ENCODE measurements at places on chromosomes 6 and 20.

- no peak for DNase-seq
Observed at GRCh38 chr6:14977747-14978382, 268.0 kb upstream of the JARID2 start.

DNA sequence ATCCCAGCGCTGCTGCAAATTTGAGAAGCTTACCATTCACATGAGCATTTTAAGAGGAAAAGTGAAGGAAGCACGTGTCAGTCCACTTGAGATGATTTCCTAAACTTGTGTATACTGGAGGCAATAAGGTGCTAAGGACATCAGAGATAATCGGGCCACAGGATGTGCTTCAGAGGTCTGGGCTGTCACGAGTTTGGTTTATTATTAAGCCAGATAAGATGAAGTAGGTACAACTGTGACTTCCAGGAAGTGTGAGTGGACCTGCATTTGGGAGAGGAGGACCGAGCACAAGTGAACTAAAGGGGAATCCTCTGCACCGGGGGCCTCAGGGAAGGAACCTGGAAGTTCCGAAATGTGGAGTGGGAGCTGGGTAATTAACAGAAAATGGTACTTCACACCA, 1.4 kb downstream of the SAMD5 start:
- no peak for DNase-seq

- no peak for DNase-seq
Observed at GRCh38 chr6:36515844-36516243, 31.4 kb downstream of the STK38 start.

- no peak for DNase-seq
Observed at GRCh38 chr20:2509794-2510193, 1.1 kb upstream of the ZNF343 start.

- DNase-seq = no peak
Observed at GRCh38 chr6:154578004-154578559, 67.6 kb upstream of the CNKSR3 start.

- DNase-seq = no peak
Observed at GRCh38 chr6:40856271-40856670, 182.8 kb downstream of the UNC5CL start.

DNA sequence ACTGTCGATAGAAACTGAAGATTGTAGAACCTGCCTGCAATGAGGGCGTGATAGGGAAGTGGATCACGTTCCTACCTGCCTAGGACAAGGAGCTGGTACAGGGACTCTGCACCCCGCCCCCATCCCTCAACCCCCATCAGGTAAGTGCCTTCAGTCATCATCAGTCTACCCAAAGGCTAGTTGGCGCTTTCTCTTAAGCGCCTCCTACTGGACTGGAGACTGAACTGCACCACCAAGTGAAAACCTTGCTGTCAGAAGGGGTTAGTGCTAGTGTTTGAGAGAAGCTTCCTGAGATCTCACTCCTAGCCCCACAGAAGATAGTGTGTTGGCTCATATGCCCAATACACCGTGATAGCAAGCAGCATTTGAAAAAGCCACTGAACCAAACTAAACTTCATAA, 706.5 kb upstream of the MAN1A1 start:
- no peak for DNase-seq

GRCh38 chr6:3882431-3882830, 33.3 kb downstream of the FAM50B start:
- no peak for DNase-seq

DNA sequence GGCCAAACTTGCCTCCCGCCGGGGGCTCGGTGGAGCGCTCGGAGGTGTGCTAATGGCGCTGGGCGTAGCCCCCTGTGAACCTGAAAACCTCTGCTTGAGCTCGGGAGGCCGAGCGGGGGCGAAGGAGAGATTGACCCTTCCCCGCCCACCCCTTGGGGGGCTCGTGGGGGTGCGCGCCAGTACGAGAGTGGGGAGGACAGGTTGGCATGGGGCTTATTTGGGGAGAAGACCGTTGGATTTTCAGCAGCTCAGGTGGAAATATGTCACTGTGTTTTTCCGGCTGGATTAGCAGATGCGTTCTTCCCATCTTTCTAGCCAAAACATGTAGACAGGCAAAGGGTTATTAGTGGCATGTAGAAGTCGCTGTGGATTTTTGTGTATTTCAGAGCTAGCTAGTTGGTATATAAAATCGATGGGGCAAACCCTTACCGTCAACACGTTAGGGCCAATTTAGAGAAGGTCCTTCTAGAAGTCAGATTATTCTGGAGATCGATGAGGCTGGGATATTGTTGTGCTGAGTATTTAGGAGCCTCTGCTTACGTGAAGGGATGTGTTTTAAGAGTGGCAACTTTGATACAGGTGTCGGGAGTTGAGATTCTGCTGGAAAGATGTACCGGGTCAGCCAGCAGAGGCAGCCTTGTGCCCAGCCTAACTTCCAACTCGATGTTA, 525 bp downstream of the NCOA7 start:
- peak; percentile 11 for DNase-seq

- DNase-seq = no peak
Observed at GRCh38 chr20:34274694-34275093, 28.5 kb downstream of the AHCY start.

DNA sequence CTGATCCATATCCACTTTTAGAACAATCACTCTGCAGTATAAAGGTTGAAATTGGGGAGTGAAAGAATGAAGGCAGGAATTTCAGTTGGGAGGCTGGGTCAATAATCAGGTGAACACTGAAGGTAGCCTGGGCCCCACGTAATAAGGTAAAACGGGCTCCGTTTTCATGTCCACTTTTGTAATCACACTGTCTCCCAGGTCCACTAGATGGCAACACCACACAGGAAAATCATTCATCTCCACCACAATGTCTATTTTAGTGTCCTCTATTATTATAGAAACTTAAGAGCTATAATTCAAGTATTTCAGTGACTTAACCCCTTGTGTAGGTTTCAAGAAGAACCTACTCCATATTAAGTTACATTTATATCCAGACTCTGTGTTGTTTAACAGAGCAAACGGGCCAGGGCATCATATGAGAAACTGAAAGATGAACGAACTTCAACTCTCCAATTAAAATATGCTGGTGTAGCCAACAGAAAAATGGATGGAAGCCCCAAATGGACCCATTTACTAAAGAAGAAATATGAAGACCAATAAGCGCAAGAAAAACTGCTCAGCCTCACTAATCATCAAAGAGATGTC, 45.9 kb upstream of the MC3R start:
- DNase-seq = no peak

- DNase-seq = no peak
Observed at GRCh38 chr20:23461180-23461579, 8.5 kb upstream of the CST11 start.

DNA sequence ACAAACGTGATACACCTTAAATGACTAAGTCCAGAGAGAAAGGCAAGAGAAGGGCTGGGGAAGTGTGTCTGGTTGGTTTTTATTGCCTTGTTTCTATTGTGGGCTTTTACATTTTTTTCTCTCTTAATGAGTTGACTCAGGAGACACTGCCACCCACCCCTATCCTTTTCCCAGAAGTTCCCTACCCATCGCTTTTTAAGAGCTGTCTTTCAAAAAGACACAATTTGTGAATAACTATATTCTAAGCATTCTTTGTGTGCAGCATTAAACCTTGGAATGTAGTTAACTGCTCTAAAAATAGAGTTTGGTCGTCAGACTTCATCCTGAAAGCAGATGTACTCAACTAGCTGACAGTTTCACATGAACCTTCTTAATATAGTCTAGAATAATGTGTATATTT, 174.9 kb downstream of the ISM1 start:
- no peak for DNase-seq

DNA sequence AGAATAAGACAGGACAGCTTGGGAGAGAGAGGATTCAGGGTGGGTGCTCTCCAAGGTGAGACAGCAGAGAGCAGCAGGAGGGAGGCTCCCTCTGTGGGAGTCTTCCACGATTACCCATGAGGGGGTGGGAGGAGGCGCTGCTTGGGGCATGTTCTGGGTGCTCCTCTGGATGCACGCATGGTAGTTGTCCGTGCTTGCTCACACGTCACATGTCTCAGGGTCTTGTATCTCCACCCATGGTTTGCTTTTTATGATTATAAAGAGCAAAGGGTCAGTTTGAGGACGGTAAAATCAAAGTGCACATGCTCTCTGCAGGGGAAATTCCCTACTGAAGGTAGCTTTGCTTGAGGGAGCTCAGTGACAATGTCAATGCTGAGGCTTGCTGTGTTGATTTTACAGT, 338.4 kb downstream of the THBS2 start:
- DNase-seq = no peak

DNA sequence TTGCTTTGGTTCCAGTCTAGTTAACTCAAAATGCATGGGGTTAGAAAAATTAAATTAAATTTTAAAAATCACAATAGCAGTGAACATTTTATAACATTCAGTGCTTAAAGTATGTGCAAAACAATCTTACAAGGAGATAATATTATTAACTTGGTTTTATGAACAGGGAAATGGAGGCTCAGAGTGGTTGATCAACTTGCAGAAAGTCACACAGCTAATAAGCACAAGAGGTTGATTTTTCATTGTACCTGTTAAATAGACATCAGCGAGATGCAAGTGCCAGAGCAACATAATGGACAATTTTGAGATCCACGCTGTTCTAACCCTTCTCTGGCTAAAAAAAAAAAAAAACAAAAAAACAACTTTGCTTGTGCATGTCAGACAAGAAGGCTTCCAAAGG, 219.8 kb downstream of the TSHZ2 start:
- no peak for DNase-seq

DNA sequence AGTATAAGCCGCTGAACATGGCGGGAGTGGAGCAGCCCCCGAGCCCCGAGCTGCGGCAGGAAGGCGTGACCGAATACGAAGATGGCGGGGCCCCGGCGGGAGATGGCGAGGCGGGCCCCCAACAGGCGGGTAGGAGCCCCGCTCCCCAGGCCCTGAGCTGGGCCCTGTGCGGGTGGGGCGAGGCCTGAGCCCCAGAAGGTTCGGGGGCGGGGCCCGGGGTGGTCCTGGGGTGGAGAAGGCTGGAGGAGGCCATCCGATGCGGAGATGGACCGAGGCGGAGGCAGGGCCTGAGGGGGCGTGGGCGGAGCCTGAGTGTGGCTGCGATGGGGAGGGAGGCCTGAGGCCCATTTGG, 7.1 kb downstream of the L3MBTL1 start:
- no peak for DNase-seq

GRCh38 chr6:88808381-88808780, 155.0 kb downstream of the RNGTT start:
- no peak for DNase-seq

GRCh38 chr20:625360-625932, 15.3 kb upstream of the TCF15 start:
- DNase-seq = no peak

- DNase-seq = no peak
Observed at GRCh38 chr6:163579111-163579879, 164.8 kb downstream of the QKI start.

DNA sequence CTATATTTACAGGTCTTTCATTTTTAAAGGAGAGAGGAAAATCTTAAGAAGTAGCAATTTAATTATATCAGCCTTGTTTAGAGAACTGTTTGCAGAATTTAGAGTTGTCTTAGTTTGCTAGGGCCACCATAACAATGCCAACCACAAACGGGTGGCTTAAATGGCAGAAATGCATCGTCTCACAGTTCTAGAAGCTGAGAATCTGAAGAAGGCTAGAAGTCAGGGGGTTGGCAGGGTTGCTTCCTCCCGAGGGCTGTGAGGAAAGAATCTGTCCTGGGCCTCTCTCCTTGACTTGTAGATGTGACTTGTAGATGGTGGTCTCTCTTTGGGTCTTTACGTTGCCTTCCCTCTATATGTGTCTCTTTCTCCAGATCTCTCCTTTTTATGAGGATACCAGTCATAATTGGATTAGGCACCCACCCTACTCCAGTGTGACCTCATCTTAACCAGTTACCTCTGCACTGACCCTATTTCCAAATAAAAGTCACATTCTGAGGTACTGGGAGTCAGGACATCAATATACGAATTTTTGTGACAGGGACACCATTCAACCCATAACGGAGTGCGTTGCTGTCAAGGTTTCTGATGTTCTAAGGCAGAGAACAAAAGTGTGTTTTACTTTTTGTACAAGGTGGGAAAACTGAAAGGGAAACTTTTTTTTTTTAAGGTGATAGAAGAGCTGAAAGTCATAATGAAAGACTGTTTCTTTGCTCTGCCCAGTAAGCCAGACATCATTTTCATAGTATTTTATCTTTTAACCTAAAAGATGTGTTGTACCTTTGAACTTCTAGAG, 84.4 kb downstream of the SAMD3 start:
- no peak for DNase-seq

DNA sequence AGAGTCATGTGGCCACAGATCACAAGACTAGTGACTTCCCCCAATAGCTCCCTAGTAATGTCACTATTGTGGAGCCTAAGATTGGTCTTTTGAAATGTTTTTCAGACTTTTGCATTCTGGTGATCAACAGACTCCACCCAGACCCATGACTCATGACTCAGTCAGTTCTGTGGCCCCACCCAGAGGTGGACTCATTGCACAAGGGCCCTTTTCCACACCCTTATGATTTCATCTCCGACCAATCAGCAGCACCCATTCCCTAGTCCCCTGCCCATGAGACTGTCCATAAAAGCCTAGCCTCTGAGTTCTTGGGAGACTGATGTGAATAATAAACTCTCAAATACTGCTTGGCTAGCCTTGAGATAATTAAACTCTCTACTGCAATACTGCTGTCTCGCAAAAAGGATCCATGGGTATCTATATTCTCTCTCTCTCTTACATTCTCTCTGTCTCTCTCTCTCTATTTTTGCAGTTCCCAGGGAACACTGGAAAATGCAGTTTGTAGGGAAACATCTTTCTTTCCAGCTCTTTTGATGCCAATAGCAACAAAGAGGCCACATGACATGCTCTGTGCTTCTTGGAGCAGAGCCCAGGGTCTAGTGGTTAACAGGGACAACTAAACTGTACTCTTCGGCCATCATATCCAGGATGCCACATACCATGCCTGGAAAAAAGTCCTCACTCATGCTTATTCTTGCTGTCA, 71.3 kb upstream of the IYD start:
- DNase-seq = no peak

GRCh38 chr20:57688864-57689263, 21.0 kb downstream of the PMEPA1 start:
- no peak for DNase-seq

DNA sequence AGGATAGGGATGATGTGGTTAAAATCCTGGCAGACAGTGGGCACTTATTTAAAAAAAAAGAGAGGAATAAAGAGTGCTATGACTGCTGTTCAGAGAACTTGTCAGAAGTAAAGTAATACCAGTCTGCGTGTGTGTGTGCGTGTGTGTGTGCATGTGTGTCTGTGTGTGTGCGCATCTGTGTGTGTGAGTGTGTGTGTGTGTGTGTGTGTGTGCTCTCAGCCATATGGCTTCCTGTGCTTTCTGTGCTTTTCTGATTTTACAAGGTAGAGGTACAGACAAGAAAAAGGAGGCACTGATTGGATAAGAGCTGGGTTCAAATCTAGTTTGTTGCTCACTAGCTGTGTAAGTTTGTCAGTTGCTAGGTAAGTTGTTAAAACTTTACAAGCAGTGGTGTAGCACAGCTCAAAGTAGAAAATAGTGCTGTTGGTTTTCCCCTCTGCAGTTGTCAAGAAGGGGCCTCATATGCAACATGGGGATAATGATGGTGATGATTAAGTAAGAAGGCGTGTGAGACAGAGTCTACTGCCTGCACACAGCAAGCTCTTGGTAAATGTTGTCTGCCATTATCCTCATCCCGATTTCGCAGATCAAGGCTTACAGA, 155.3 kb upstream of the ZNF217 start:
- no peak for DNase-seq

All from H54 (cell line).